ENCODE measurements at places on chromosomes 7 and 10.

DNA sequence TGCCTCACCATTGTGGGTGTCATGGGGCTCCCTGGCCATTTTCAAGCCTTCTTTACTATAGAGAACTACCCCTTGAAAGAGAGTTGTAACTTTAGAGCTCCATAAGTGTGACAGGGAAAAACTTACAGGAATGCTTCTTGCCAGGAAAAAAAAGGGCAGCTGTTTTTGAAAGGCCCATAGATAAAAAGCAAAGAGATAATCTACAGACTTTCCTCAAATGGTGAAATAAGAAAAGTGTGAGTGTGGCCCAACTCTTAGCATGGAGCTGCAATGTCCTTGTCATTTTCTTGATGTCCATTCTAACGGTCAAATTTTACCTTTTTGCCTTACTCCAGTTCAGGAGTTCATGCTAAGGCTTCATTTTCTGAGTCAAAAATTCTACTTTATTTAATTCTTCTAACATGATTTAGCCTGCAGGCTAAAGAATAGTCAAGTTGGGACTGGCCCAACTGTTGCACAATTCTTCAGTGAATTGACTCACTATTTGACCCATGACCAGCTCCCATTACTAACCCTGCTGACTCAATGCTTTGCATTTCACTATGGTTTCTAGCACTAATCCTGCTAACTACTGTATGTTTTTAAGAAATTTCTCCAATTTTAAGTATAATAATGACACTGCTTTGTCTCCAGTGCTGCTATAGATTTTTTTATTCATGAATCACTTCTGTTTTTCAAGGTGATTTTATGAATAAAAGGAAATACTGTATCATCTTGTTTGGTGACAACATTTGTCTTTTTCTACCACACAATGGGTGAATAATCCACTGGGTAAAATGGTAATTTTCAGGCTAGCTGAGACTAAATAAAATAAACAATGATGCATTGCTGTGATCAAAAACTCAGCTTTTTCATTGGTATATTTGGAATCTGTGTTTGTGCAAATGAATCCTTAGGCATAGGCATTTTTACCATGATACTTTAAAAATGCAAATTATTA is 41.4 kb upstream of the SGCE start:
- no peak overlapping the region for H3K4me3 ChIP-seq
- peak overlapping the region; percentile 72 for H3K27ac ChIP-seq
- no peaks in the 10 kb centered on the region for H3K36me3 ChIP-seq
- H3K27me3 ChIP-seq: no peaks in the 10 kb centered on the region
- peaks cover 22% of the 10 kb centered on the region for H3K4me1 ChIP-seq

DNA sequence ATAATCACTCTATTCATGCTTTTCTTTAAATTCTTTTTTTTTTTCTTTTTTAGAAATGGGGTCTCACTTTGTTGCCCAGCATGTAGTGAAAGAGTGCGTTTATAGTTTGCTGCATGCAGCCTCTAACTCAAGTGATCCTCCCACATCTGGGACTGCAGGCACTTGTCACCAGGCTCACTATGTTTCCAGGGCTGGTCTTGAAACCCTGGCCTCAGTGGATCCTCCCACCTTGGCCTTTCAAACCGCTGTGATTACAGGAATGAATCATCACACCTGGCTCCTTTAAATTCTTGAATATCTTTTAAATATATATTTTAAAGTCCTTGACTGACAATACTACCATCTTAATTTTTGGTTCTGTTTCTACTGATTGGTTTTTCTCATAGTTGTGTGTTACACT is 591.6 kb upstream of the KCND2 start:
- no peak for DNase-seq
- no peaks in the 10 kb centered on the region for H3K36me3 ChIP-seq
- H3K27me3 ChIP-seq: no peaks in the 10 kb centered on the region
- H3K4me1 ChIP-seq: no peaks in the 10 kb centered on the region

DNA sequence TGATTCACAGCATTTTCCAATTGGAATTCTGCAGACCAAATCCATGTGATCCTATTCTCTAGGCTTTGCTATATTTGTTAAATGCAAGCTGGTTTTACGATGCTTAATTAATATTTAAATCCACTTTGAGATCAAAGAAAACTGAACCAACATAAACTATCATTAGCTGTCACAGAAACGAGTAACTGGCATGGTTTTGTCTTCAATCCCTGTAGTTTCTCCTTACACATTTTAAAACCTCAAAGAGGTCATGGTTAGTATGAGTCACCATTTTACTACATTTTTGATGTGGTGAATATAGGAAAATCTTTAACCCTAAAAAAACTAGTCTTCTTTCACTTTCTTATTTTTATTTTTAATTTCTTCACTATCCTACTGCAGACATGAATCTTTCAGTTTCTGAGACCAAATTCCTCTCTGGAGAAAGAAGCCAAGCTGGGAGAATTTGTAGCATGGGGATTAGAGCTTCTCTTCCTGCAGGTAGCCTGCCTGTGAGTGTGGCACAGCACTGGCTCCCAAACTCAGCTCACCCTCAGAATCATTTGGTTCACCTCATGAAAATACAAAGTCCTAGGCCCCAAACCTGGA is 8.7 kb upstream of the LIPM start:
- H3K36me3 ChIP-seq: no peaks in the 10 kb centered on the region
- H3K4me1 ChIP-seq: peaks cover 3% of the 10 kb centered on the region
- H3K27ac ChIP-seq: no peak overlapping the region
- H3K4me3 ChIP-seq: no peak overlapping the region
- no peaks in the 10 kb centered on the region for H3K27me3 ChIP-seq
- no peak for DNase-seq

- H3K36me3 ChIP-seq: no peaks in the 10 kb centered on the region
- no peak overlapping the region for H3K27ac ChIP-seq
- no peak overlapping the region for H3K4me3 ChIP-seq
Observed at GRCh38 chr7:142439739-142440138, 181.9 kb upstream of the PRSS58 start.

- no peaks in the 10 kb centered on the region for H3K36me3 ChIP-seq
- H3K4me1 ChIP-seq: peaks cover 11% of the 10 kb centered on the region
- no peak for DNase-seq
- no peak overlapping the region for H3K27ac ChIP-seq
- H3K27me3 ChIP-seq: no peaks in the 10 kb centered on the region
Observed at GRCh38 chr10:61765176-61766087, 102.7 kb downstream of the CABCOCO1 start.

DNA sequence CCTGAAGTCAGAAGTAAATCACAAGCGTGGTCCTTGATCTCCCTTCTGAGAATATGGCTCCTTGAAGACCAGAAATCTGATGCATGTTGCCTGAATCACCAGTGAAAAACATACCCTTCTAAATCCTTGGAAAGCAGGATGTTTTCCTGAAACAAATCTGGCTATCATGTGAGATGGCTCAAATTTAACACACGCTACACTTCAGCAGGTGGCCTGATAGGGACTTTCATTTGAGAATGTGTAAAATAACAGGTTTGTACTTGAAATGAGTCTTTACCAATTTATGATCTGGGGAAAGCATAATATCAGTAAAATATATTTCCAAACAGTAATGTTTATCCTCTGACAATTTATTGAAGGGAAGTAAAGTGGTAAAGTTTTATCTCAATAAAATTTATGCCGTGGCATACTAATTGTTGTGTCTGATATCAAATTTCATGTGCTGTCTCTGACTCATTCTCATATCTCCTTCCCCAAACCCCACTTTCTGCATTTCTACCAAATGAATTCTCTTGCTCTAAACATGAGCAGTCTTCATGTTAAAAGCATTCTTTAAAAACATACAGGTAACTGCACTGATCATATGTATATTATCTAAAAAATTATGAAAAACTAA is 17.4 kb downstream of the CYP3A4 start:
- H3K36me3 ChIP-seq: no peaks in the 10 kb centered on the region
- no peaks in the 10 kb centered on the region for H3K27me3 ChIP-seq
- no peak overlapping the region for H3K27ac ChIP-seq
- H3K4me1 ChIP-seq: peaks cover 9% of the 10 kb centered on the region

GRCh38 chr10:60099998-60100747 is 193.8 kb upstream of the CCDC6 start:
- H3K36me3 ChIP-seq: no peaks in the 10 kb centered on the region
- H3K27ac ChIP-seq: no peak overlapping the region
- DNase-seq: peak; percentile 72
- H3K4me1 ChIP-seq: peaks cover 3% of the 10 kb centered on the region
- no peak overlapping the region for H3K4me3 ChIP-seq

- H3K4me1 ChIP-seq: no peaks in the 10 kb centered on the region
- H3K4me3 ChIP-seq: no peak overlapping the region
- H3K36me3 ChIP-seq: no peaks in the 10 kb centered on the region
- no peaks in the 10 kb centered on the region for H3K27me3 ChIP-seq
- H3K27ac ChIP-seq: no peak overlapping the region
Observed at GRCh38 chr10:63487990-63488389, 22.2 kb upstream of the JMJD1C start.

DNA sequence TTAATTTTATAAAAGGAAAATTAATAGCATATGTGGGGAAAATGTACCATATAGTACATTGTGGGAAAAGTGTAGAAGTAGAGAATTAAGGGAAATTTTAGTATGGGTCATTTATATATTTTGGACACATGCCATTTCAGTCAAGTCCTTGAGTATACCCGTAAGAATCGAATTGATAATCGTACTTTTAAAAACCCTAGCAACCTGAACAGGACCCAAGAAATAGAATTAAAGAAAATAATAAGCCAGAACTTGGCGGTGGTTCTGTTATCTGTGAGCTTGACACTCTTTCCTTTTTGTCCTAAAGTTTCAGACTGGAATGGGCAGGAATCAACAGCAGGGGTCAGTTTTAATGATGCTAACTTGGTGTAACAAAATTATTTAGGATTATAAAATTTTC is 221.0 kb downstream of the CDK14 start:
- H3K4me3 ChIP-seq: no peak overlapping the region
- H3K27me3 ChIP-seq: no peaks in the 10 kb centered on the region

DNA sequence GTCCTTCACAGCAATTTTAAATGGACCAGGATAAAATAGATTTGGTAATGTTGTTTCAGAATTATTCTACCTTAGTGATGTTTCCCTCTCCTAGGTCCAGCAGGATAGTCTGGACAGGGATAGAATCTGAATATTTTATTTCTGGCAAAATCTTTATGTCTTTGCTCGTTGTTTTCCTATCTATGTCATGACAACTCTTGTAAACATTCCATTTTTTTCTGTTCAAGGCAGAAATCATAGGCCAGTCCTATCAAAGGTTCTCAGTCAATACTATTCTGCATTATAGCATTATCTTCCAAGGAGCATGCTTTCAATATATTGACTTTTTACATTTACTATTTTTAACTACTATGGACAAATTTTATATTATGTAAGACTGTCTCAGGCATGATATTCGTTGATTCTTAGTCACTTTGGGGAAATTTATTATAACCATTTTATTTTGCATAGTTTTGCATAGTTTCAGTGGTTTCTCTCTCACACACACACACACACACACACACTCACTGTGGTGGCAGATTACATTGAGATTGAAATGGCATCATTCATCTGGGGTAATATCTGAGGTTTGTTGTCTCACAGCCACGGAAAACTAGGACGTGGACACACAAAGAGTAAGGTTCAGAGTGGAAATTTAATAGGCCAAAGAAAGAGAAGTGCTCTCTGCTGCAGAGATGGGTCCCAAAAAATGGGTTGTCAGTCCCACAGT is 17.2 kb downstream of the TAS2R60 start:
- no peaks in the 10 kb centered on the region for H3K27me3 ChIP-seq
- H3K4me3 ChIP-seq: no peak overlapping the region
- no peaks in the 10 kb centered on the region for H3K36me3 ChIP-seq
- H3K27ac ChIP-seq: no peak overlapping the region

DNA sequence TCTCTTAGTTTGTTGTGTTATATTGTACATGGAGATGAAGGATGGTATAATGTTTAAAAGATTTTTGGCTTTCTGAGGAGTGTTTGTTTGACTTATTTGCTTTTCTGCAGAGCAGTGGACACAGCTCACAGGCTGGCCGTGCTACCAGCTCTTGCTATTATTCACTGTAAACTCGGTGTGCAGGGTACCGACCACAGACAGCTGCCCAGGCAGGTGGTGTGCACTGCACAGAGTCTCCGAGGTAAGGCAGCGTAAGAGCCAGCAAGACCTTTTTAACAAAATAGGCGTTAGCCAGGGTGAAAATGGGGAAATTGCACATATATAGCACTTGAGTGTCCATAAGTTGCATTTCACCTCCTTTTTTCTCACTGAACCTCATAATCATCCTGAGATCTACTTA is 438.0 kb downstream of the CNTNAP2 start:
- H3K27me3 ChIP-seq: no peaks in the 10 kb centered on the region
- no peak overlapping the region for H3K4me3 ChIP-seq
- H3K27ac ChIP-seq: no peak overlapping the region
- no peak for DNase-seq
- no peaks in the 10 kb centered on the region for H3K36me3 ChIP-seq
- no peaks in the 10 kb centered on the region for H3K4me1 ChIP-seq

GRCh38 chr10:109981650-109982049 is 26.1 kb upstream of the ADD3 start:
- H3K4me1 ChIP-seq: peaks cover 30% of the 10 kb centered on the region
- no peak overlapping the region for H3K4me3 ChIP-seq
- H3K36me3 ChIP-seq: no peaks in the 10 kb centered on the region
- no peak for DNase-seq
- H3K27me3 ChIP-seq: no peaks in the 10 kb centered on the region
- H3K27ac ChIP-seq: peak overlapping the region; percentile 25

- H3K27ac ChIP-seq: no peak overlapping the region
- DNase-seq: no peak
- peaks cover 10% of the 10 kb centered on the region for H3K27me3 ChIP-seq
- H3K36me3 ChIP-seq: no peaks in the 10 kb centered on the region
Observed at GRCh38 chr10:48517911-48518811, 86.7 kb downstream of the ARHGAP22 start.

GRCh38 chr10:119693262-119693957 is 32.4 kb upstream of the INPP5F start:
- H3K27me3 ChIP-seq: no peaks in the 10 kb centered on the region
- H3K36me3 ChIP-seq: no peaks in the 10 kb centered on the region
- H3K4me1 ChIP-seq: no peaks in the 10 kb centered on the region
- no peak overlapping the region for H3K27ac ChIP-seq
- no peak for DNase-seq
- H3K4me3 ChIP-seq: no peak overlapping the region

- no peaks in the 10 kb centered on the region for H3K36me3 ChIP-seq
- no peak overlapping the region for H3K4me3 ChIP-seq
- H3K27ac ChIP-seq: no peak overlapping the region
- no peaks in the 10 kb centered on the region for H3K4me1 ChIP-seq
- no peak for DNase-seq
Observed at GRCh38 chr10:17851611-17852010, 42.5 kb downstream of the MRC1 start.

DNA sequence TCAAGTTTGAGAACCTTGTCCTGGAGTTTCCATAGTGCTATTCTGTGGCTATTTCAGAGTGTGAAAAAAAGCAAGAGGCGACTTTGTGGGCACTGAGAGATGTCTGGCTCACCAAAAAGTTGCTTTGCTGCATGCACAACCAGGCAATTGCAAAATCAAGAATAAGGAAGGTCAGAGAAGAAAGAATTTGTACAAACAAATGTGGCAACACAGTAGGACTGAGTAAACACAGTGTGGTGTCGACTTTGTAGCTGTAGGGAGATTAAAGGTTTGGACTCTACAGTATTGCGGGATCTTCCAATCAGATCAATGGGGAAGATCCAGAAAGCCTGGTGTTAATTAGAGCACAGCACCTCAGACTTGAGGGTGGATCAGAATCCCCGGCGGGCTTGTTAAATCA is 88.1 kb upstream of the PLPP4 start:
- no peaks in the 10 kb centered on the region for H3K36me3 ChIP-seq
- no peak for DNase-seq
- peaks cover 17% of the 10 kb centered on the region for H3K27me3 ChIP-seq
- H3K4me1 ChIP-seq: no peaks in the 10 kb centered on the region

All from hepatocyte (in vitro differentiated cells).